ENCODE measurements at places on chromosomes 13 and 19.

DNA sequence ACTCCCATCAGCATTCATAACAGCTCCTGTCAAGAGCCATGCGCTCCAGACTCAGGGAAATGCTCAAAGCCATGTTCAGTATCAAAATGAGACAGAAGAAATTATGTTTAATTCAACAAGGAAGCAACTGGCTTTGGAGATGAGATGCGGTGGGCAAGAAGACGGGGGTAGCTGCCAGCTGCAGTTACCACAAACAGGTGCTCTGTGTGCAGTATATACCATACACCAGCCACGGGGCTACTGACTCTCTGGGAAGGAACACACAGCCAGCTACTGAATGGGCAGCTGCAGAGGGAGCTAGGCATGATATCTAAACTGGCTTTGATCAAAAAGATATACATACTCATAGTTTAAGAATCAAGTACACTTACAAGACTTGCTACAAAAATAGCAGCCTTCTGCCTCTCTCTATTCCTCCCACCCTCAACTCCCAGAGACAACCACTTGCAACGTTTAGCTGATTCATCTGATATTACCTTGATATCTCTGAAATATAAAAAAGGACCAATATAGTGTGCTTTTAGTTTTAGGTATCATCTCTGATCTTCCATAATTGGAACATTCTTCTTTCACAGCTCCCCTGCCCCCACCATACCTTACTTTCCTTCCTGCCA, 593.0 kb downstream of the UQCRFS1 start:
- DNase-seq: no peak

DNA sequence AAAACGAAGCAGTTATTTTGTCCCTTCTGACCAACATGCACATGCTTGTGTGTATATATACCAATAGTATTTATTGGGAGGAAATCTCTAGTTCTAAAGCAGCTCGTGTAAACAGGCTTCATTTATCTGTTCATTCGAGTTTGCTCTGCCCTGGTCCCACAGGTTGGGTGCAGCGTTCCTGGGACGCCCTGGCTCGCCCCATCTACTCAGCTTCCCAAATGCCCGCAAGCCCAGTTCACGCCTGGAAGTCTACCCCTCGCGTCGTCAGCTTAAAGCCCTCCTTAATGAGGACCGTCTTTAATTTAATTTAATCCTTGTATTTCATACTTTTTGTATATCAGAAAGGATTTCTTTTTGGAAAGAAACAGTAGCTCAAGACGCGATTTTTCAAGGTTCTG, 604 bp downstream of the THSD1 start:
- peak; percentile 7 for DNase-seq

DNA sequence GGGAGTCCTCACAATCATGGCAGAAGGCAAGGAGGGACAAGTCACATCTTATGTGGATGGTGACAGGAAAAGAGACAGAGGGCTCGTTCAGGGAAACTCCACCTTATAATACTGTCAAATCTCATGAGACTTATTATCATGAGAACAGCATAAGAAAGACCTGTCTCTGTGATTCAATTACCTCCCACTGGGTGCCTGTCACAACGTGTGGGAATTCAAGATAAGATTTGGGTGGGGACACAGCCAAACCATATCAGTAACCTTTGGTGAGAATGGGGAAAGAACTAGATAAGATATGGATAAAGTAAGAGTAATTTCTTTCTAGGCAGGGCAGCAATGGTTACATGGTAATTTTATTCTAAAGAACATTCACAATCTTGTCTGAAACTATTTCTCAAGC, 344.9 kb upstream of the KLF12 start:
- no peak for DNase-seq

GRCh38 chr13:45092663-45093062, 27.6 kb upstream of the GTF2F2 start:
- DNase-seq: peak; percentile 51

GRCh38 chr19:51546650-51547396, 15.4 kb upstream of the SIGLEC6 start:
- peak; percentile 94 for DNase-seq

GRCh38 chr13:71540098-71540497, 326.9 kb downstream of the DACH1 start:
- DNase-seq: no peak

- DNase-seq: no peak
Observed at GRCh38 chr13:64248371-64249065, 2832.9 kb upstream of the PCDH20 start.

DNA sequence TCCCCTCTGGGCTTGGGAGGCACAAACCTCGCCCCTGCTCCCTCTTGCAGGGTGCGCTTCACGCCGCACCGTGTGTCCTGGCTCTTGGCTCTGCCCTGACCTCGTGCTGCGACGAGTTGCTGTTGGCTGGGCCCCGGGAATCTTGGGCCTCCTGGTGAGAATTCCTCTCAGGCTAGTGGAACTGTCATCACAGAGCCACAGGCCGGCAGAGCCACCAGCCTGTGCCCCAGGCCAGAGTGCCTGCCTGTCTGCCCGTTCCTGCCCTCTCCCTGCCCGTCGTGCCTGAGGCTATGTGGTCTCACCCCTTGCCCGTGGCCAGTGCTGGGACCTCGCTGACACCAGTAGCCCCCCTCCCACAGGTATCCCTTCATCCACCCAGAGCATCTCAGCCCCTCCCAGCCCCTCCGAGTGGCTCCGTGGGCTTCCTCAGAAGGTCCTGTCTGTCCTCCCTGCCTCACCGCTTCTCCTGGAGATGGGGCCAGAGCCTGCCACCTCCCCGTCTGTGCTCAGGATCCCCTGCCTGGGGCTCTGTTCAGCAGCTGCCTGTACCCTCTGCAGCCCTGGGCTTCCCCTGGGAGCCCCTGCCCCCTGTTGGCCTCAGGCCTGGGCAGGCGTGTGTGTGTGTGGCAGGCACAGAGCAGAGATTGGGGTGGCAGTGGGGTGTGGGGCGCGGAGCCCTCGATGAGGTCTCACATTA, 13.3 kb downstream of the NDUFB7 start:
- no peak for DNase-seq

DNA sequence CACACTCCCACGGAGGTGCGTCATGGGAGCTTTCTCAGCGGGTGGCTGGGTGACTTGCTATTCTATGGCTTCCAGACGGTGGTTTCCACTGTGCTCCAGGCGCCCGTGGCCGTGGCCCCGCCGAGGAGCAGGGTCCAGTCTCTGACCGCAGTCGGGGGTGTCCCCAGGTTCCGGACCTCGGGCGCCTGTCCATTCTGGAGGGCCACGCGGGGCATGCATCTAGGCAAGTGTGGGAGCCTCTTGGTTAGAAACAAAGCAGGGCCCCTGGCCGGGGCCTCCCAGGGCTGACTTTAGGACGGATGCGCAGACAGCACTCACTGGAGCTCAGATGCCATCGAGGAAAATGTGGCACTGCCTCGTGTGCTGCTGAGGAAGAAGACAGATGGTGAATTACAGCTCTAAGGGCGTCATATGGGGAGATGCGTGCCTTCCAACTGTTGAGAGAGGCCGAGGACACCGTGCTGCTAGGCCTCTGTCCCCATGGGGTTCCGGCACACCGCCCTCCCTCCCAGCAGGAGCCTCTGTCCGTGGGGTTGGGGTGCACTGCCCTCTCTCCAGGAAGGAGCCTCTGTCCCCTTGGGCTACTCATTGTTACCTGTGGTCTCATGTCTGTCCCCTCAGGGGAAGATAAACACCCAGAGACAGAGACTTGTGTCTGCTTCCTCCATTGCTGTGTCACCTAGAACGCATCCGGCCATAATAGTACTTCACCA, 38.1 kb downstream of the TMEM255B start:
- no peak for DNase-seq

DNA sequence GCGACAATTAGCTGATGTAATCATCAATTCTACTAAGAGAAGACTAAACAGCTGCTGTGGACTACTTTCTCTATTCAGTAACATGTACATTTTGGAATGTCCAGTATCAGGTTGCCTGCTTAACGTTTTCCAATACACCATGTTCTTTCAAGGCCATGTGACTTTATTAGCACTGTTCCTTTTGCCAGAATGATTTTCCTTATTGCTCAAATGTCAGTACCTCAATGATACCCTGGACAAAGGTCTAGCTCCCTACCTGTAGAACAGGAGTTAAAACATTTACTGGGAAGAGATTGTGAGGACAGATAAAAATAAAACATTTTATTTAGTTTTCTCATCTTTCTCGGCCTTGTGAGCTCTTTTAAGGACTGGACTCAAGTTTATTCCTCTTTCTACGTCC, 3.8 kb upstream of the RBM26 start:
- DNase-seq: no peak

- DNase-seq: no peak
Observed at GRCh38 chr19:44948237-44948636, 2.4 kb downstream of the APOC2 start.

- no peak for DNase-seq
Observed at GRCh38 chr19:377801-378581, 31.0 kb downstream of the C2CD4C start.

- peak; percentile 96 for DNase-seq
Observed at GRCh38 chr19:5340637-5341447, at the start of gene PTPRS. PTPRS (minus strand) TSS chr19:5340812; CDS start chr19:5286140, 54,672 bp downstream.

DNA sequence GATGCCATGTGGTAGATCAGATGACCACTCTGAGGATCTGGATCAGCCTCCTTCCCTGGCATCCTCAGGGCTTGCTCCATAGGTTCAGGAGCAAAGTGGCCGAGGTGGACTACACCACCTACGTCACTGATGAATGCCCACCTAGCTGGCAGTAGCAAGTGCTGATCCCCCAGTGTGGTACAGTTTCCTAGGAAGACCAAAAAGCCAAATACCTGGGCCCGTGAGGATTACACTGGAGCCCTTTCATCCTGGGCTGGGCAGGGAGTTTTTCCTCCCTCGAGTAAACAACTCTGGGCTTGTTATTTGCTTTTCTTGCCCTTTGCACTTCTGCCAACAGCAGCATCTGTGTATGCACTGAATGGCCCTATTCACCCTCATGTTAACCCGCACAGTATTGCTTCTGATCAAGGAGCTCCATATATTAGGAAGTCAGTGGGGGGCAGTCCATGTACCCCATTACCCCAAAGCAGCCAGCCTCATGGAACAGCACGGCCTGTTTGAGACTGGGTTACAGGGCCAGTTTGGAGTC, 3.3 kb upstream of the MYADM start:
- DNase-seq: no peak

GRCh38 chr13:33634546-33634982, 183.4 kb upstream of the RFC3 start:
- no peak for DNase-seq

DNA sequence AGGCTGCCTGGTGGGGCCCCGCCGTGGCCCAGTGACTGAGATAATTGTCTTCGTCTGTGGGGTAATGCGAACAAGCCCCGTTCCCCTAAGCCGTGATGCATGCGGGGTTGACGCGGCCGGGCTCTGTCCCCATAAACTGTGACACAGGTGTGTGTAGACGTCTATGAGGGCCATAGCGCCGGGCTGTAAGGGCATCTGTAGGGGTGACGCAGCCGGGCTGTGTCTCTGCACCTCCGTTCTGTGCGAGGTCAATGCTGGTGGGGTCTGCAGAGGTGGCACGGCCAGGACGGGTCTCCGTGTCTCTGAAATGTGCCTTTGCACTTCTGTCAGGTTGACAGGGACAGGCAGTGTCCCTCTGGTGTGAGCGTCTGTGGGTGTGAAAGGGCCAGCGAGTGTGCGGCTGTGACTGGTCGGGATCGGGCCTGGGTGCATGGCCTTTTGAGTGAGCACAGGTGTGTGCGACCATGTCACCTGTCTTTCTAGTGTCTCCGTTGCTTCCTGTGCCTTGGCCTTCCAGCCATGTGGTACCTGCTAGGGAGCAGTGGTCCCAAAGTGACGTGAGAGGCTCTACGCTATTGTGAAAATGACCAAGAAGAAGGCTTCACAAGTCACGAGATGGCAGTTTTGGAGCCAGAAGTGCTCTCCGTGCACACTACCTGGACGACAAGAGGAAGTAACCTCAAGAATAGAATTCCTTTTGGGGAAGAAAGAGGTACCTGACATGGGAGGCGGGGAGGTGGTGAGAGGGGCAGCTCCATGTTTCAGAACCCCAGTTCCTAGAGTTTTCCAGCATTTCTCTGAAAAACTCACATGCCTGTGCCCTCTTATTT, 16.4 kb upstream of the ZNF331 start:
- no peak for DNase-seq

DNA sequence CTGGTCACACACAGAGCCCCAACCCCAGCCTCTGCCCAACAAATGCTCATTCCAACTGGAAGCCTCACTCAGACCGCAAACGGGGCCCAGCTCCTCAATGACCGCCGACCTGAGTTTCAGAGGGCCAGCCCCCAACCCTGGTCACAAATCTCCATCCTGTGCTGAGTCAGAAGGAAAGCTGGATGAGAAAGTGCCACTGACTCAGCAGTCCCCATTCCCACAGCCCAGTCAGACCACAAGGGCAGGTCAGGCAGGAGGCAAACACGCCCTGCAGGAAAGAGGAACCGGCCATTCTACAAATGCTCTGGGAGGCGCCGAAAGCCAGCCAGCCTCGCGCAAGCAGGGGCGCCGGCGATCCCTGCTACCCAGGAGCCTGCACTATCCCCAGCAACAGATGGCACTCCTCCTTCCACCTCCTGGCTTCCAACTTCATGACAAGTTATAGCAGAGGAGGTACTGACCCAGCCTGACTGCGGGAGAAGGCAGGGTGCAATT, 14.1 kb upstream of the PRKD2 start:
- peak; percentile 96 for DNase-seq

DNA sequence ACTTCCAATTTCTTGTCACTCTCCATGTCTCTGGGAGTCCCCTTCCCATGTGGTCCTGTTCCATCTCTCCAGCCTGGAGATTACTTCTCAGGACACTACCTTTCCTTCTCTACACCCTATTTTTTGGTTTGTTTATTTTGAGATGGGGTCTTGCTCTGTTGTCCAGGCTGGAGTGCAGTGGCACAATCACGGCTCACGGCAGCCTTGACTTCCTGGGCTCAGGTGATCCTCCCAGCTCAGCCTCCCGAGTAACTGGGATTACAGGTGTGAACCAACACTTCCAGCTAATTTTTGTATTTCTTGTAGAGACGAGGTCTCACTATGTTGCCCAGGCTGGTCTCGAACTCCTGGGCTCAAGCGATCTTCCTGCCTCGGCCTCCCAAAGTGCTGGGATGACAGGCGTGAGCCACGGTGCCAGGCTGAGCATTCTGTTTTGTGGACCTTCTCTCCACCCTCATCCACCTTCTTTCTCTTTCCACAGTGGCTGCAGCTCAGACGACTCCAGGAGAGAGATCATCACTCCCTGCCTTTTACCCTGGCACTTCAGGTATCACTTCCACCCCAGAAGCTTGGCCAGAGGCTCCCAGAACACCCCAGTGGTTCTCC, 644 bp downstream of the HCST start:
- DNase-seq: no peak

DNA sequence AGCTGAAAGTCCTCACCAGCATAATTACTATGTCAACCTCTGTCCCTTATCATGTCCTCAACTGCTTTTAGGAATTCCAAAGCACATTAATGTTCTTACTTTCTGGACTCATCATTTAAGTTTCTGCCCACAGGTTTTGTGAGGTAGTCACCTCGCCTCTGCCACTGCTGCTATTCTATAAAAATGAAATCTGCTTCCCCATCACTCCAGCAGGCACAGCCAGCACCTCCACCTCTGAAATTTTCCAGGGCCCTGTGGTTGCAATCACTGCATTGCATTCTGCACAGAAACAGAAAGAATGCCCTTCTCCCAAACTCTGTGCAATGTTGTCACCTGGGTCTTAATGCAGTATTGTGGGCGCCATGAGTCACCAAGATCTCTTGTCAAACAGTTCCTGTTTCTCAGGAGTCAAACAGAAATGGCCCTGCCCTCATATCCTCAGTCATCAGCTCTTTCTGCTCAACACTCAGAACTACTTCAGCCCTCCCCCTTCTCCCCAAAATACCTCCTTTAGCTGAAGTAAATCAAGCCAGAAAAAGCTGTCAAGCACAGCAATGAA, 529.2 kb upstream of the NBEA start:
- DNase-seq: peak; percentile 27

- no peak for DNase-seq
Observed at GRCh38 chr19:277581-278165, 13.5 kb downstream of the PLPP2 start.

GRCh38 chr13:42876270-42876714, 94.9 kb downstream of the FAM216B start:
- DNase-seq: no peak
